ENCODE measurements at places on chromosomes 12 and 14. TPM values are rescaled to one million over a fixed set of nuclear protein-coding genes. Genes with fewer than 3 reads are reported as not detected.

The BCL7A gene
- total RNA-seq: 12.8 TPM

The CYP46A1 gene
- total RNA-seq: 0.09 TPM

The ENDOU gene
- not detected for total RNA-seq

The PELI2 gene
- total RNA-seq: 0.93 TPM

The OTOGL gene
- not detected for total RNA-seq

The TC2N gene
- total RNA-seq: 0.54 TPM

The KRT79 gene
- total RNA-seq: 0.05 TPM

The CLECL1 gene
- total RNA-seq: not detected

The PIK3C2G gene
- total RNA-seq: not detected

The LRTM2 gene
- 0.07 TPM for total RNA-seq

The ANO4 gene
- total RNA-seq: not detected

The MARCHF9 gene
- 8.4 TPM for total RNA-seq

The PPP4R4 gene
- total RNA-seq: 0.40 TPM

The KRT7 gene
- total RNA-seq: 4,321 TPM

The LRRC43 gene
- 0.37 TPM for total RNA-seq

The ANG gene
- total RNA-seq: 10.6 TPM

The HOXC9 gene
- total RNA-seq: 11.1 TPM

The P2RX2 gene
- not detected for total RNA-seq

The ATP6V1D gene
- 76.9 TPM for total RNA-seq

The BTBD7 gene
- 12.2 TPM for total RNA-seq

The TMCC3 gene
- total RNA-seq: 0.99 TPM

The CFAP251 gene
- total RNA-seq: 1.3 TPM

The GPHN gene
- 16.0 TPM for total RNA-seq

The ATF7 gene
- total RNA-seq: 16.3 TPM

The SERPINA6 gene
- total RNA-seq: 0.63 TPM

The ANO2 gene
- not detected for total RNA-seq
